Fibroblast of skin of scalp (primary cell): ENCODE measurements at places on chromosomes 2 and 18.

GRCh38 chr2:82837588-82838304 is 1621.3 kb downstream of the SUCLG1 start:
- peak; percentile 95 for DNase-seq

DNA sequence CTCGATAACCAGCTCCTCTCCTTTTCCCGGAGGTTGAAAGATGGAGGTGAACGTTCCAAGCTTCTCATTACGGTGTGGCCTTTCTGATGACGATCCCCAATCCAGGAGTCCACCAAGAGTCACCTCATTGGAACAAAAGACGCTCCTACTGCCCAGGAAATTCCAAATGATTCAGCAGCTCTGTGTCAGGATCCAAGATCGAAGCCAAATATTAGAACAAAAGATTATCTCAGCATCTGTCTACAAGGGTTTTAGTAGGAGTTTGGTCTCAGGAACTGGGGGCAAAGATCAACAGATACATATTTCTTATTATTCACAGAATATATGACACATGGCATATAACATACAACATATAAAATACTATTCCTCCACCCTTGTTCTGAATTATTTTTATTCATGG is 161.1 kb upstream of the RAB12 start:
- no peak for DNase-seq

GRCh38 chr2:218558986-218559385 is 9.2 kb downstream of the USP37 start:
- no peak for DNase-seq

GRCh38 chr18:12315490-12315889 is 7.4 kb downstream of the TUBB6 start:
- DNase-seq, result no peak

DNA sequence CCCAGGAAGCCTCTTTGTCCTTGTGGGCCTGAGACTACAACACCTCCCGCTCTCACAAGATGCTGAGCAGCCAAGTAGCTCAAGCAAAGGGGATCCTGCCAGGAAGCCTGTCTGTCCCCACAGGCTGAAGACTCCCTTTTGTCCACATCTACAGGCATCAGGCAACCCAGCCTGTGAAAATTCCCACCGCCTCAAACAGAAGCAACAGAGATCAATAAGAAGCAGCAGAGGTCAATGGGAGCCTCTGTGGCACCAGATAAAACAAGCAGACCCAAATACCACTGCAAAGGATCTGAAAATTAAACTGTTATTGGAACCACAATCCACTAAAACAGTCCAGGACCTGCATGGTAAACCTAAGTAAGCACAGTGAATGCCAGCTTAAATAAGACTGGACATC is 48.5 kb downstream of the ASXL2 start:
- DNase-seq, result no peak

DNA sequence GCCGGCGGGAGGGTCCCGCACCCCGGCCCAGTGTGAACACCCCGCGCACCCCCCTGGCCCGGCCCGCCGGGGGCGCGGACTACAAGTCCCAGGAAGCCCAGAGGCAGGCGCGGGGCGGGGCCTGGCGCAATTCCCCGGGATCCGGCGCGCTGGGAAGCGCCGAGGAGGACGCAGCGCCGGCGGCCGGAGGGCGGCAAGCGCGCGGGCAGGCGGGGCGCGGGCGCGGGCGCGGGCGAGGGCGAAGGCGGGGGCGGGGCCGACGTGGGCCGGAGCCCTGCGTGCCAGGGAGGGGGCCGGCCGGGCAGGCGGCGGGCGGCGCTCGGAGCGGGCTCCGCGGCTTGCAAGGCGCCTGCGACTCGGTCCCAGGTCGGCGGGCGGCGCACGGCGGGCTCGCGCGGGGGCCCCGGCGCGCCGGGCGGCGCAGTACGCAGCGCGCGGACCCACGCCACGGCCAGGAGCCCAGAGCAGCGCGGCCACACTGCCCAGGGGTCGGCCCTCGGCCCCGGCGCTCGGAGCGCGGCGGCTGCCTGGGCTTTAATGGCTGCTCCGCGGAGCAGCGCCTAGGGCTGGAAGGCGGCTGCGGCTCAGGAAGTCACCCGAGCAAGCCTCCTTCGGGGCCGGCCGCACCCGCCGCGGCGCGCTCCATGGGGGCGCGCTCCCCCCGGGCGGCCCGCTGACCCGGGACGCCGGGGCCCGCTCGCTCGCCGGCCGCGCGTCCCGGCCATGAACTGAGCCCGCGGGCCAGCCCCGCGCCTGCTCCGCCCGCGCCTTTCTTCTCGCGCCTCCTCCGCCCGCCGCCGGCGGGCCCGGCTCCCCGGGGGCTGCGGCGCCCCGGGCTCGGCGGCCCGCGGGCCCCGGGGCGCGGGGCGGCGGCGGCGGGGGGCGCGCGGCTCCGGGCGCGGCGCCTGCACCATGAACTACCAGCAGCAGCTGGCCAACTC is at the start of gene AGAP1:
TSS of gene AGAP1 (plus strand) at position 269 of the 941 bp plus-strand sequence.
- DNase-seq, result peak; percentile 92

DNA sequence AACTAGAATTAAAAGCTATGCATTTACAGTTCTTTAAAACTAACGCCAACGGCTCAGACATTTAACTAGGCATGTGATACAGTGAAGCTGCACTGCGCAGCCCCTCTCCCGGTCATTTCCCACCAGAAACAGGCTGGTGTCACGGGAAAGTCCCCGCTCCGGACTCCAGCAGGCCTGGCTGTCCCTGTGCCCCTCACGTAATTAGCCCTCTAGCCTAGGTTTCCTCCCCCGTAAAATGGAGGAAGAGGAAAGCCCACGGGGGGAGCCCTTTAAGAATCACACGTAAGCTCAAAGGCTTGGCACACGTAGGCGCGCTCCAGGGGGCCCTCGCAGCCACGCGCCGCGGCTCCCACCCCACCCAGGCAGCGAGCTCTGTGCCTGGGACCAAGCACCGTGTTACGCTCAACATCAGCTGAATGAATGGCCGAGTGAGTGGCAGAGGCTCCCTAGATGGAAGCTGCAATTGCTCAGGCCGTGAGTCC is 48.0 kb downstream of the KCNIP3 start:
- peak; percentile 27 for DNase-seq

GRCh38 chr2:8935982-8936381 is 67.5 kb downstream of the MBOAT2 start:
- no peak for DNase-seq

- peak; percentile 99 for DNase-seq
Measured at GRCh38 chr2:47269316-47270232, 114.5 kb upstream of the STPG4 start.

DNA sequence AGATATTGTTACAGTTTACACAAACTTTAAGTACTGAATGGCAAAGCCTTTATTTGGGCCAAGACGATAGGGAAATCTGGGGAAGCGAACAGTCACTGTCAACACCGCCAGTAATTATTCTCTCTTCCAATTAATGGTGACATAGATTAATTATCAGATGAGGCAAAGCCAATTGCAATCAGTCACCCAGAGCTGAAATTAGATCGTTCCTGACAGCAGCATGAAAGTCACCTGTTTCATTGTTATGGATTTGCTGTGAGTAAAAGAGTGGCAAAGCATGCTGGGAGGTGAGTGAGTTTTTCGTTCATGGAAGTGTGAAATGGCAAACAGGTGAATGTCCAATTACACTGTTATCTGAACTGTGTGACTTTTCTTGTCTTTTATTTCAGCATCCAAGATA is 164.8 kb upstream of the KLHL14 start:
- no peak for DNase-seq
